Stimulated activated CD8-positive, alpha-beta memory T cell treated with anti-CD3 and anti-CD28 coated beads, Interleukin-15, amount 100 ng/mL, for 24 hours (primary cell): ENCODE measurements at places on chromosomes 2 and 18.

DNA sequence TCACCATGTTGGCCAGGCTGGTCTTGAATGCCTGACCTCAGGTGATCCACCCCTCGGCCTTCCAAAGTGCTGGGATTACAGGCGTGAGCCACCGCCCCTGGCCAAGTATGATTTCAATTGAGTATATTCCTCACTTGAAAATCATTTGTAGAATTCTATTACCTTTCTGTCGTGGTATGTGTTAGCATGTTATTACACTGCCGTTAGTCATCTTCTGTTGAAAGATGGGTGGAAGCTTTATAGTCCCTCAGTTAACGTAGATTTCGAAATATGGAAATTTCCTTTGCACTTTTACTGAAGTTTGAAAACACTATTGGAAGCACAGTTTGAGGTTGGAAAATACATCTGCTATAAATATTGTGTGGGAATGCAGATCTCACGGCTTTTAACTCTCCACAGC, 14.7 kb downstream of the NIFK start:
- DNase-seq: no peak

DNA sequence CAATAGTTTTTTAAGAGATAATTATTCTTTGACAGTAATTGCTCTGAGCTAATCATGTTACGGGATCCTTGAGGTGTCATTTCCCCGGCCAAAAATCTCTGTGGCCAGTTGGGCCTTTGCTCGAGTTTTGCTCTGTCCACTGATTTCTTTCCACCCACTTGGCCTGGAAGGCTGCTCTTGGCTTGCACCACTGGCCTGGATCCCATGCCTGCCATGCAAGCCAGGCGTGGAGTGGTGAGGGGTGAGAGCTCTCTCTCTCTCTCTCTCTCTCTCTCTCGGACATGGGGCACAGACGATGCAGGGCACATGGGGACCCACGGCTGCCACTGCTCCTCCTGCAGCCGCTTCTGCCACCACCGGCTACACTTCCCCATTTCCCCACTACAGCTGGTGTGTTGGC, 853.0 kb upstream of the GCFC2 start:
- DNase-seq: no peak

DNA sequence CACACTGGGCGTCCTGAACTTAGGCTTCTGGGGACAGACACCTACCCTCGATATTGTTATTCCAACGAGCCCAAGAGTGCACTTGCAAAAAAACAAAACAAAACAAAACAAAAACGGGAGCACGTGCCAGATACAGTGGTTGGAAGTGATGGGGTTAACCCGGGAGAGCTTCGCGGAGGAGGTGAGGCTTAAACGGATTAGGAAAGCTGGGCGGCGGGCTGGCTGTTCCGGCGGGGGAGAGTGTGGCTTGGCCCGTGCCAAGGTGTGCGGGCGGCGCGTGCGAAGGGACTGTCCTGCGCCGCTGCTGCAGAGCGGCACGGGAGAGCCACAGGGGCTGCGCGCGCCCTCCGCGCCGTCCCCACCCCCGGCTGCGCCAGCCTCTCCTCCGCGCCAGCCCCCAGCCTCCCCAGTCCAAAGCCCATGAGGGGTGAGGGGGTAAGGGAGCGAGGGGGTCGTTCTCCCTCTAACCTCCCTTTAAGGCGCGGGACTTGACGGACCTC, 1.5 kb upstream of the SLC30A3 start:
- no peak for DNase-seq

- no peak for DNase-seq
These were observed 671.2 kb downstream of the LRRTM4 start for GRCh38 chr2:76851000-76851399.

DNA sequence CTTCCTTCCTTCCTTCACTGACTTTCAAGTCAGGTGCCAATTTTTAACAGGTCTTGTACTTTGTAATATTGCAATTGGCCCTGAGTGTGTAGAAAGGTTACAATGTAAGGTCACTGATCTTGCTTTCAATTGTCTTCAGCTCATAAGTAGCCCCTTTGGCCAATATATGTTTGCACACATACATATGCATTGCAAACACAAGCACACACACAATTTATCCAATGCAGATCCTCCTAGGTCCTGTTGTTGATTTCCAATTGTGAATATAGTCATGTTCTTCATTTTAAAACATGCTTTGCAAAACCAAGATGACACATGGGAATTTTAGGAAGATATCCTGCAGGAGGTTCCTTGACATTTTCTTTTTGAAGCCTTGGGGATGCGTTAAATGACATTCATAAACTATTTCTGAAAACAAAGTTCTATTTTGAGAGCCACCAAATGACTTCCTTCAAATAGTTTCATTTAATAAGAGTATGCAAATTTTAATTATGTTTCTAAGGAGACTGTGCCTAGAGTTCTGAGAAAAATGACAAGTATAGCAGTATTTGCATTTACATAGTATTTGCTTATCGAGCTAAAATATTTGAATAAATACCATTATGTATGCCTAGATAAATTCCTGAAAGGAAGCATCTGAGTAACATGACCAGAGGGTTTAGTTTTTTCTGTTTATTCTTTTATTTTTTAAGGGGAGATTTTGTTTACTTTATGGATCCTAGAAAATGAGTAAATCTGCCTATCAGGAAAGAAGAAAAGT, 117.1 kb upstream of the TMEFF2 start:
- DNase-seq: no peak

DNA sequence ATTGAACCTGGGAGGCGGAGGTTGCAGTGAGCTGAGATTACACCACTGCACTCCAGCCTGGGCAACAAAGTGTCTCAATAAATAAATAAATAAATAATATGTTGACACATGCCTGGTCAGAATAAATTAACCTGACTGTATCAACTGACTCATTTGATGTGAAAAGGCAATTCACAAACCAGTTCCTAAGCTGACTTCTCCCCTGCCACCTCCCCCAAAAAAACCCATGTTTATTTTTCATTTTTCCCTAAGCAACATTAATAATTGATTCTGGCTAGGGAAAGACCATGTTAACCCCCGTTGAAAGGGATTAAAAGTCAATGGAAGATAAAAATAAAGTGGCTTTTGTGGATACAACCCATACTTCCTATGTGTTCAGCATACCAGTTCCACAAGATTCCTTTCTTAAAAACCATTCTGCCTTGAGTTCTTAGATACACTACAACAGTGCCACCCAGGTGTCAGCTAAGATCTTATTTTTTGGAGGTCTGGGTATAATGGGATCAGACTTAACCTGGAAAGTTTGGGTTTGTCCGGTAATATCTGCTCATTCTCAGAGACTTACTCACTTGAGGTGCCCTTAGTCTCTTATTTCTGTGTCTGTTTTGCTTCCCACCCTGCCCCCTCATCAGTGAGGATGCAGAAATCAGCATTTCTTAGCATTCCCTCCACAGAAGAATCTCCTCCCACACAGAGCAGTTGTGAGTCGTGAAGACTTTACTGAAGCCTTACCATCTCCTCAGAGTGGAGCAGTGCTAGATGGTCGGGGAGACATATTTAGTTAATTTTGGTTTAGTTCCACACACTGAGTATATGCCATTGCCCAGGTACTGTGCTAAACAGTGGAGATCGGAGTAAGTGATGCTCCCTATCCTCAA, 10.1 kb upstream of the MCFD2 start:
- no peak for DNase-seq

- DNase-seq: no peak
These were observed 460.6 kb downstream of the TSN start for GRCh38 chr2:122216071-122216470.

GRCh38 chr2:28442328-28442727, 49.7 kb downstream of the FOSL2 start:
- DNase-seq: no peak

GRCh38 chr2:120470041-120470965, 124.4 kb downstream of the INHBB start:
- DNase-seq: no peak

DNA sequence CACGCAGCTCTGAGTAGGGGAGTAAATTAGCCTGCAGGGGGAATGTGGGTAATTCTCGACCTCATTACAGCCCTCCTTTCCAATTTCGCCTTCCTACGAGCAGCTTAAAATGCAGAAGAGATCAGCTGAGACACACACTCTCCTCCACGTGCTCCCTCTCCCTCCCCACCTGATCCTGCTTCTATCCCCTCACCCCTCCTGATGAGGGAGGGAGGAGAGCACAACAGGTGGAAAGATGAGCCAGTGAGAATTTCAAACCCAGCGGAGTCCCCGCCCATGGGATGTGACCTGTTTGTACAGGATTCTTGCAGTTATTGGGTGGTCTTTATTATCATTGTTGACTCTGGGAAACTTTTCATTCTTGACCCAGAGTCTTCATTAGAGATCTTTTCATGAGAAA, 35.5 kb downstream of the DDX18 start:
- no peak for DNase-seq

DNA sequence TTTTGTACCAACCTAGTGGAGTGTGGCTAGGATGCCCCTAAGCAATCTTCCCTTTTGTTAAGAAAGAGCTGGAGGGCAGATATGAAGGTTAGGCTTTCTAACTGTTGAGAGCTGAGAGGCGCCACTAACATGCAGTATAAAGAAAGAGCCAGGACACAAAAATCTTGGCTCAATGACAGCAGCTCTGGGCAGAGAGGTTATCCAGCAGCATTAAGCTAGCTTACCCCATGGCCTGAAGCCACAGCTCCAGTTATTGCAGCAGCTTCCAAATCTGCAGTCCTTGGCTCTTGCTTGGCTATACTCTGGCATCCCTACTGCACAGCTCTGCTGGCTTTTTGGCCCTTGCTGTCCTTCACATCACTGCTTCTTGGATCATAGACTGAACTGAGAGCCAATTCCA, 213.4 kb downstream of the GPD2 start:
- DNase-seq: no peak

- no peak for DNase-seq
These were observed 13.5 kb downstream of the RASGRP3 start for GRCh38 chr2:33489835-33490431.

GRCh38 chr2:70199320-70199864, 8.6 kb upstream of the C2orf42 start:
- DNase-seq: no peak

DNA sequence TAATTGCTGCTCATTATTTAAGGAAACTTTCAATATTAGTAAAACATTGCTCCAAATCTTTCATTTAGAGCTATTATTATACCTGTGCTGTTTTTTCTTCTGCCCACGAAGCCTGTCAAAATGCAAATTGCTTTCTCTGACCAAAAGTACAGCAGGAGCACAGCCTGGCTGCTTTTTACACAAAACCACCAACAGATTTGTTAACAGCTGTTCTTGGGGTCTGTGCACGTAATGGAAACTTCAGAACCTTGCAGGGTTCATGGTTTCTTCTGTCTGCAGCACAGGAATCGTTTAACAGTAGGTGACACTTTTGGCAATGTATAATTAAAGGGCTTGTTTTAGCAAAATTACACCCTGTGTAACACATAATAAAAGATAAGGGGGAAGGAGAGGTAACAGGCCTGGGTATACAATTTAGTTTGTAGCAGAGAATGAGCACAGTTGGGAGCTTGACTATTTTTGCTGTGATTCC, 447.3 kb downstream of the KCNJ3 start:
- DNase-seq: no peak

DNA sequence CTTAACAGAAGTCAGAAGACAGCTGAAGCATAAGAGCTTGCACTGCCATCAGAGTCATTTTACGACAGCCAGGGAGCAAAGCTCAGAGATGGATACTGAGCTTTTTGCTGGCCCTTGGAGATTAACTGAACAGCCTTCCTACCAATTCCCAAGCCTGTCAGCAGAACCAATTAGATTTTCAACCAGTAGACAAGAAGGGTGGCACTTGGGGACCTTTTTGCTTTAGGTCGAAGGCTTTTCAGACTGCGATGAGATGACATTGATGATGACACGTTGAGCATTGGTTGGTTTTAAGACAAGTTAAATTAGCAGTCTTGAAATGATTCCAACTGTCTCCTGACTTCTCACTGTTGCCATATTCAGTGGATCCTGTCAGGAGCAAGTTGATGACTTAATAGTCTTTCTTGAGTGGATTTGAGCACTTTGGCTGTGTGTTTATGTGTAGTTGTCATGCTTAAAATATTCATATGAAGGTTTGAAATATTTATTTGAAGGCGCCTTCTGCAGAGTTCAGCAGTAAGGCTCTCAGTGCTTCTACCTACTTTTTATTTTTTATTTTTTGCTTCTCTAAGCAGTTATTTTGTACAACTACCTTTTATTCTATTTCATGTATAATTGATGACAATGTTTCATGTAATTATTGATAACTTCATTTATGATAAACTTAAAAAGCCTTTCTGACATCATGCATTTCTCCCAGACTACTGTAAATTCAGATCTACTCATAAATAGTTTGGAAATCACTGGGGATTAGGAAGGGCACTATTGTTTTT, 256.7 kb downstream of the CAMKMT start:
- DNase-seq: no peak

GRCh38 chr2:130890941-130891669, 54.4 kb downstream of the ARHGEF4 start:
- no peak for DNase-seq

GRCh38 chr2:161975062-161975812, 98.8 kb downstream of the DPP4 start:
- no peak for DNase-seq

DNA sequence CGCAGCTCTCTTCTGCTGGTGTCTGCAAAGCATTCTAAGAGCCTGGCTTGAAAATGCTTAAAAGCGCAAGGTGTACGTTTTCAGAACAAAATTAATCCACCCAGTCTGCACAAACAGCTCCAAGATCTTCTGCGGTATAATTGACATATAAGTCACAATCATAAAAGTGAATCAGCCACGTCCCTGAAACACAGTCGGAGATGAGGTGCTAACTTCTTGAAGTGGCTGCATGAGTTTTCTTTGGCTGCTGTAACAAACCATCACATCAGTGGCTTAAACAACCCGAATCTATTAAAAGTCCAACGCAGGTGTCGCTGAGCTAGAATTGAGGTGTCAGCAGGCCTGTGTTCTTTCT, 32.6 kb downstream of the ARL4C start:
- no peak for DNase-seq

GRCh38 chr2:232871835-232872736, 2.0 kb downstream of the SNORC start:
- DNase-seq: no peak

GRCh38 chr2:200345975-200346374, 39.5 kb downstream of the SPATS2L start:
- DNase-seq: no peak

DNA sequence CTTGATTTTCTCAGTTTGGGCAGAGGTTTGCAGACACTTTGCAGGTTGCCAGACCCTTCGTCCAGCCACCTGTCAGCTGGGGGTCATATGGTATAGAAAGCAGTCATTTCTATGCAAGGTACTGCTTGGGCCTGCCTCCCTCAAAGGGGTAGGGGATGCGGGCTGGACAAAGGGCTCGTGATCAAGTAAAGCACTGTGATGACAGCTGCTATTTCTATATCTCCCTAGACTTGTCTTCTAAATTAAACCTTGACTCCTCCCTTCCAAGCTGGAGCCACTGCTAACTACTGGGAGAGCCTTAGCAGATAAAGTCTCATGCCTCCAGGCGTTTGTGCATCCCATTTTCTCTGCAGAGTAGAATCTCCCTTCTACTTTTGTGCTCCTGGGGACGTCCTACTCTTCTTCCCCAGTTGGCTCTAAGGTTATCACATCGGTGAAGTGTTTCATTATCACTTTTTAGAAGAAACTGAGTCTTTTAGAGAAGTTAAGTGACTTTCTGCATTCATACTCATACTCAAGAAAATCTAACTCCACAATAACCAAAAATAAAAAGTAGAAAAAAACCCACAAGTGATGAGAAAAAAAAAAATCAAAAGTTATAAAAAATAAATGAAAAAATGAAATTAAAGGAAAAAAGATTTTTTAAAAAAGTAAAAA, 710 bp upstream of the XRCC5 start:
- DNase-seq: no peak
